ENCODE measurements at places on chromosomes 7 and 10.

DNA sequence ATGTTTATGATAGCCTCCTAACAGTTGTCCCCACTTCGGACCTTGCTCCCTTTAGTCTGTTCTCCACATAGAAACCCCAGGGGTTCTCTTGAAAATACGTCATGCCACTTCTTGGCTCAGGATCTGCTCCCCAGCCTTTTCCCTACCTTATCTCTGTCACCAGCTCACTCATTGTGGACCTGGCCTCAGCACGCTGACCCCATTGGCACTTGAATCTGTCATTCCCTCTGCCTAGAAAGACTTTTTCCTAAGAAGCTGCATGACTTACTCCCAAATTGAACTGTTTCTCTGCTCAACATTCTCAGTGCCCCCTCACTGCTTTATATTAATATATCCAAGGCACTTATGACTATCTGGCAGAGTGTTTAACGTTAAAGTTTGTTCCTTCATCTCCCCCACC is 8.4 kb downstream of the EPDR1 start:
- no peak for DNase-seq

DNA sequence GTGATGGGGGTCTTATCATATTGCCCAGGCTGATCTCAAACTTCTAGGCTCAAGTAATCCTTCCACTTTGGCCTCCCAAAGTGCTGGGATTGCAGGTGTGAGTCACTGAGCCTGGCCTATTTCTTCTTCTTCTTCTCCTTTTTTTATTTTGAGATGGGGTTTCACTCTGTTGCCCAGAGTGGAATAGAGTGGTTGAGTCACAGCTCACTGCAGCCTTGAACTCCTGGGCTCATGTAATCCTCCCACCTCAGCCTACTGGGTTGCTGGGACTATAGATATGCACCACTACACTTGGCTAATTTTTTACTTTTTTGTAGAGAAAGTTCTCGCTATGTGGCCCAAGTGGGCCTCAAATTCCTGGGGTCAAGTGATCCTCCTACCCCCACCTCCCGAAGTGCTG is 124.3 kb downstream of the SKIDA1 start:
- DNase-seq, result no peak

GRCh38 chr10:24007359-24007758 is 201.6 kb upstream of the KIAA1217 start:
- no peak for DNase-seq

DNA sequence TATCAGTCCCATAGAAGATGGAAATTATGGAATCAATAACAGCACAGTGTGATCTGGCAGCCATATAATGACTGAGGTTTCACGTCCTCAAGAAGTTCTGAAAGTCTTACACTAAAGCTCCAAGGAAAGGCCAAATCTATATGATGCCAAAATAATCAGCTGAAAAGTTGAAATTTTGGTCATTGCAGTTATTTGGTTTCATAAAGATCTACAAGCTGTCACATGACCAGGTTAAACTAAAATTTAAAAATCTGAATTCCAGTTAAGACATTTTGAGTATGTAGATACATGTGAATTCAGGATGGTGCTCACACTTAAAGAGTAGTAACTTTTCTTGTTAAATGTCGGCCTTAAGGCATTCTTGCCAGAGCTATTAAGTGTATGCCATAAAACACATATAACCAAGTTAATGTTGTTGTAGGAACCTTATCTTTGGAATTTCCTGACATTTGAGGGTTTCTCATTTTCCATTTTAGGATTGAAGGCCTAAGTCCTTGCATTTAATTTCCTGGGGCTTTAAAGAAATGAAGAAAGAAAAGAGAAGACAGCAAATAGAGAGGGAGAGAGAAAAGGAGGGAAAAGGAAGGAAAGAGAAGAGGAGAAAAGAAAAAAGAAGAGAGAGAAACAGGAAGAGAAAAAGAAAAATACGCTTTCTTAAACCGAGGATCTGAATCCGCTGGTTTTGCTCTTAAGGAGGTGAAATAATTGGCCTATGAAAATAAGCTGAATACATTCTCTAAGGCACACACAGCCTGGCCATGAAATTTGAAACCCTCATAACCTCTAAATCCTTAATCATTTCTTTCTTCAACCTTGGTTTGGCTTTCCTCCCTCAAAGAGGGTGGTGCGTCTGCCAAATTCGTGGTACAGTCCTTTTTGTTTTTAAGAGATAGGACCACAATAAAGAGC is 43.8 kb downstream of the DENND2A start:
- no peak for DNase-seq

DNA sequence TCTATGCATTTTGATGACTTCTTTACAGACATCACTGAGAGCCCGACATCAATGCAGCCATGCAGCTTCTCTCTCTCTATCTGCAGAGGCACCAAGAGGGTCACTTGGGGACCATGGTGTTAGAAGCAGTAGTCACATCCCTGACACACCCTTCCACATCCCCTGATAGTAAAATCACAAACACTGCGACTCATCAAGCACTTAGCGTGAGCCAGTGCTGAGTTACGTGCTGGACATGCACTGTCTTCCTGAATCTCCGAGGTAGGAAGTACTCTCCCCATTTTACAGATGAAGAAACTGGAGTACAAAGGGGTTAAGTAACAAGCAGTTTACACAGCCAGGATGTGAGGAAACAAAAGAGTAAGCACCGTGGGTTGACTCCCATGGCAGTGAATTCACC is 109.2 kb downstream of the OSBPL3 start:
- no peak for DNase-seq

GRCh38 chr10:69211524-69211923 is 8.6 kb upstream of the HKDC1 start:
- DNase-seq, result no peak

- no peak for DNase-seq
Observed at GRCh38 chr10:29324220-29324841, 35.5 kb downstream of the LYZL1 start.

DNA sequence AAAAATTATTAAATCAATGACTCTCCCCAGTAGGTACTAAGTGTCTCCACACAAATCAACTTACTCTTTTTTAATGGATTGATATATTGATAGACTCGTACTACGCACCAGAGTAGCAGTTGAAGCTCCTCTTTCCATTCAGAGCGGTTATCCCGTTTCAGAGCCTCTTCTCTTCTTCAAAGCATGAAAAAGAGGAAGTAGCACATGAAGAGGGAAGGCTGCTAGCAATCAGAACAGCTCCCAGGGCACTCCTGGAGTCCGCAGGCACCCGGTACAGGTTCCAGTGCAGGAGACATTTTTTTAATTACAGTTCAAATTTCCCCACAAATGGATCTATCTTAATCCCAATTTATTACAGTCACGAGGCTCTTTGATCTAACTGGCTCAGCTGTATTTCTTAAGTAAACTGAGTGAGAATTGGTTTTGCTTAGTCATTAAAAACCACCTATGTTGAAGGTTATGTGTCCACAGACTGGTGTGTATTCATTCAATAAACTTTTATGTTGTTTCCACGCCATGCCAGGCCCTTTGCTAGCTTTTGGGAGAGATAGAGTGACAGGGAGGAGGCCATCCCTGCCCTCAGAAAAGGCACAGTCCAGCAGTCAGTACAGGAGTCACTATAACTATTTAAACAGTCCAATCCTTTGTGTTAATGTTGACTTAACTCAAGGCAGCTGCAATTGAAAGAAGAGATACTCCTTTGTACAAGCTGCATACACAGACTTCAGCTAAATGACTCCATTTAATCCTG is 32.1 kb upstream of the CALN1 start:
- DNase-seq, result no peak

GRCh38 chr7:135430626-135431025 is 79.3 kb downstream of the CNOT4 start:
- DNase-seq, result no peak

GRCh38 chr7:70384024-70384423 is 747.9 kb upstream of the GALNT17 start:
- DNase-seq, result no peak

DNA sequence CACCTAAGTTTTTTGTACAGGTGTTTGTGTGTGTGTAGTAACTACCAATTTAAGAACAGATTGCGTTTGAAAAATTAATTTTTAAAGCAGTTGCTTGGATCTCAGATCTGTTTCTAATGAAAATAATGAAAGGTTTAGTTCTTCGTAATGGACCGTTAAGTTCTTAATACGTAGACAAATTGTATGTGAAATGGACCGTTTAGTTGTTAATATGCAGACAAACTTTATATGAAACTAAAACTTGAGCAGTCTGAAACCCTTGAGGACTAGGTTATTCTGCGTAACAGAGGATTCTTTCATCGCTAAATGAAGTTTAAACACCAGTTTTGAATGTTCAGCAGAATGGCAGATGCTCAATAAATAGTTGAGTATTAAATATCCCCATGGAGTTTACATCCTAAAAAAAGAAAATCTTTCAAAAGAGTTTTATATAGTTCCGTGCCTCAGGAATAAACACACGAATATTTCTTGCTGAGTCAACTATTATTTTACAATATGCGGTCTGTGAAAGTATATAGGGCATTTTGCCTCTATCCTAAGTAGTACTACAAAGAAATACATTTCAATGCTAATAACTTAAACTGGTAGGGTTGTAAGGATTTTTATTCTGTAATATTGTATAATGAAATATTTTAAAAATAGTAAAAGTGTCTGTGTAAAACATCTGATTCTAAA is 1.2 kb downstream of the DBF4 start:
- DNase-seq, result no peak

GRCh38 chr7:41889040-41889439 is 186.2 kb upstream of the INHBA start:
- no peak for DNase-seq

DNA sequence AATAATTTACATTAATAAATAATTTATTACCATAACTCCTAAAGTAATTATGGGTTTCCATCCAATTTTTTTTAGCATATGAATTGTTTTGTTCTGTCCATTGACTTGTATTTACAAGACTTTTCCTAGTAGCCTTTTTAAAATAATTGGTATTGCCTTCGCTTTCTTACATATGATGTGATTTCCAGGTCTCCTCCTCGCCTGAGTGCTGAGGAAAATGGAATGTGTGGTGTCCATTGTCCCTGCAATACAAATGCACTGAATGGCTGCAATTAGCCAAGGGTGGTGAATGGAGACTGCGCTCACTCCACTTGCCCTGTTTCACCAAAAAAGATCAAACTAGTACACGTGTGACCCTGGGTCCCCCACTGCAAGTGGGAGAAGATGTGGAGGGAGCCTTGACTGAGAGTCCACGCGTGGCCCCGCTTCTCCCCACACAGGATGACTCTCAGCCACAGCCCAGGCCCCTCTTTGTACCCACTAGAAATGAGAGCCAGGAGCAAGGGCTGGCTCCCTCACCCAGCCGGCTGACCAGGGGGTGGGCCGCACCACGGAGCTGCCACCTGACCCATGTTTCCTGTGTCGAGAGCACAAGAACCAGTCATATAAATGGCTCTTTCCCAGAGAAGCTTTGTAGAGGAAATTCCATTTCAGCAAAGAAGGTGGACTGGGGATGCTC is 52.6 kb downstream of the FAM53B start:
- no peak for DNase-seq

GRCh38 chr10:3132036-3133025 is 40.3 kb downstream of the PITRM1 start:
- no peak for DNase-seq

DNA sequence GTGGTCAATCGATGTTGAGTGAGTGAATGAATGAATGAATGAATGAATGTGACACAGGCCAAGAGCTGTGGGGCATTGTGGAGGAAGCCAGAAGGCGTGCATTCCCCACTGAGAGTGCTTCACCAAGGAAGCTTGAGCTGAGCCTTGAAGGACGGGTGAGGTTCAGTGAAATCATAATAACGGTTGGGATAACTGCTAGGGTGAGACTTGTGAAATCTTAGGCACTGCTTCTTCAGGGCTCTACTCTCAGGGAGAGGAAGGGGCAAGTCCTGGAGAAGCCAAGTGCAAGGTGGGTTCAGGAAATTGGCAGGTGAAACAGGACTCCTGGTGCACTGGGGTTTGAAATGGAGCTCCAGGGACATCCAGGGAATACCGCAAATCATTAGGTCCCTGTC is 23.7 kb upstream of the PRKAG2 start:
- no peak for DNase-seq

GRCh38 chr10:129946859-129947258 is 17.2 kb downstream of the EBF3 start:
- no peak for DNase-seq

GRCh38 chr7:36208997-36209813 is 56.2 kb downstream of the EEPD1 start:
- no peak for DNase-seq

DNA sequence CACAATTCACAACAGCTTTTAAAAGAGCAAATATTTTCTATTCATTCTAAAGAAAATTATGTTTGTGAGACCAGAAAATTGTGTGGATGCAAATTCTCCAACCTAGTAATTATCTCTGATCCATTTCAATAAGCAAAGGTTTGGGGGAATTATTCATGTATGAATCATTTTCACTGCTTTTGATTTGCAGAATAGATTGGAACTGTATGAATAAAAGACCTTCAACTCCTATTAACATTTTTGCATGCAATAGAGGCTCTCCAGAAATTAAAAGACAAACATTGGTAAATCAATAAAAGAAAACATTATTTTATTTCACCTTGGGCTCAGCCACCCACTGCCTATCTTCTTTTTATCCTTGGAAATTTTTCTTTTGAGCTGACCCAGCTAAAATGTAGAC is 43.5 kb downstream of the FEZF1 start:
- DNase-seq, result no peak

DNA sequence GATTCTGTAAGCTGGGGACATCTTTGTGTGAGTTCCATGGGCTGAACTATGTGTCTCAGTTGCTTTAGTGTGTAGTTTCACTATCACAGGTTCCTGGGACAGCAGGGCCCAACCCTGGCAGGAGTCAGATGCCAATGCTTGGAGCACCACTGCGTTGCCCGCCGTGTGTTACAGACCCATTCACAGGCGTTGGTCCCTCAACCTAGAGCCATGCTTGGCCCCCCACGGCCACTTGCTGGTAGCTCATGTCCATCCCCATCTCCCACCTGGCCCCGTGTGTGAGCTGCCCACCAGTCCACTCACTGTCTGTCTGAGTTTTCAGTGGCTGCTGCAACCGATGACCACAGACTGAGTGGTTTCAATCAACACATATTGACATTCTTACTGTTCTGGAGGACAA is 546.9 kb downstream of the TCERG1L start:
- DNase-seq, result no peak

DNA sequence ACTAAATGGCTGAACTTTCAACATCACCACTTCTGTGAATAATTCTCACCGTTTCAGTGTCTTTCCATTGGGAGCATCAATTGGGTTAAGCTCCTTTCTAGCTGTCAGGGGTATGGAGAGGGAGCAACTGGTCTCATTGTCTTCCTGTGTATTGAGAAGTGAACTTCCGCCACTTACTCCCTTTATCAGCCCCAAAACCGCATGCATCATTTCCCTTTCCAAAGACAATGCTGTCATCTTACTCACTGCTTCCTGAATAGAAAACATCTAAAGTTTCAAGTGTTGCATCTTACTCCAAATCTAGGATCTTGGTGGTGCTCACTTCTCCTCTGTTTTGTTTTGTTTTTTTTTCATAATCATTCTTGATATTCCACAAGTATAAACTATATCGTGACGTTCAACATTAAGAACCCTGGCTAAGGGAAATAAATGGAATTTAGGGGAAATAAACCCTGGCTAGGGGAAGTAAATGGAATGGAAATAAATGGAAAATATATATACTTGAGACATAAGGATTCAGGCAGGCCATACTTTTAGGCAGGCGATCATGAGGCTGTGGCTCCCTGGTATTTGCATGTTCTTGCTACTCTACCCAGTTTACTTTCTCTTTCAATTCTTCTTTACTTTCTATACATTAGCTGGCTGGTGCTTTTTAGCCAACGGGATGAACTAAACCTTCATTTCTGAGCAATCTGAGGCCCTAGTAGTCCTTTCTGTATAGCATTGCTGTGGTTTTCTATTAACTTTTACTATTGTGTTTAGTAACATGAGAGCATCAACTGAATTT is 371.9 kb downstream of the BMPER start:
- no peak for DNase-seq
